ENCODE measurements at places on chromosomes 12 and 14. TPM values are rescaled to one million over a fixed set of nuclear protein-coding genes. Genes with fewer than 3 reads are reported as not detected.

The TSHR gene
- total RNA-seq: 0.48 TPM

DNA sequence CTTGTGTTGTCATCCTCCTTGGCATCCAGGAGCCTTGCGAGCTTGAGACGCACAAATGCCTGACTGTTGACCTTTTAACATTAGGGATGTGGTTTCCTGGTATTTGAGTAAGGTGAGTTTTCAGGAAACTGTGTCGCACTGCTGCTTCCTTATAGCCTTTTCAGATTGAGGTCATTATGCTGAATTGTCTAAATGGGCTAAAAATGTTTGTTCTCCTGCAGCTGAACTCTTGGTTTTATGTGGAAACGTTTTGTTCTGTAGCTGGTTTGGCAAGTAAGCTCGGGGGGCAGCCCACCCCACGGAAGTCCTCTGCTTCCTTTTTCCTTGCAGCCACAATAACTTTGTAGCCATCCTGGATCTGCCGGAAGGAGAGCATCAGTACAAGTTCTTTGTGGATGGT is 5.7 kb downstream of the PRKAB1 start:
- DNase-seq: no peak

DNA sequence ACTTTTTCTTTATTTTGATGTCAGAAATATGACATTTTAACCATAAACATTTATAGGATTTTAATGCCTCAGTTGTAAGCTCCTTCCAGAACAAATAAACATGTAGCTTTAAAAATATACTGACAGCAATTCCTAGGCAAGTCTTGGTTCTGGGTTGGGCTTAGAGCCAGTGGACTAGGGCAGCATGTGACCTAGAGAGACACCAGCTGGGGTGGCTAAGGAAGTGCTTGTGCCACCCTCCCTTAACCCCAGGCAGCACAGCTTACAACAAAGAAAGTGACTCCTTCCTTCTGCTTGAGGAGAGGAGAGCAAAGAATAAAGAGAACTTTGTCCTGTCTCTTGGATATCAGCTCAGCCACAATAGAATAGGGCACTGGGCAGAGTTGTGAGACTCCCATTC is 61.6 kb upstream of the KTN1 start:
- no peak for DNase-seq

DNA sequence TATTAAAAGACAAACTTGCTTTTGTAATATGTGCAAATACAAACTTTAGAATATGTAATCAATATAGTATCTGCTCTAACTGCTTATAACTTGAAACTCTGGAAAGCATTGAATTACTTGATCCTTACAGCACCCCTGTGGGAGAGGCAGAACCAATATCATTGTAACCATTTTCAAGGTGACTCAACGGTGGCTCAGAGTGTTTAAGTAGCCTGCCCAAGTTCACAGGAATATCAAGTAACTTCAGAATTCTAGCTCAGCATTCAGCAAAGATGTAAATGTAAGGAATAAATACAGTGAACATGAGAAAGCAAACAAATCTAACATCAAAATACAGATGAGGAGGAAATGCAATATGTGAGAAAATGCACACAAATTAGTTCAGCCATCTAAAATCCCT is 264.6 kb downstream of the NELL2 start:
- no peak for DNase-seq

DNA sequence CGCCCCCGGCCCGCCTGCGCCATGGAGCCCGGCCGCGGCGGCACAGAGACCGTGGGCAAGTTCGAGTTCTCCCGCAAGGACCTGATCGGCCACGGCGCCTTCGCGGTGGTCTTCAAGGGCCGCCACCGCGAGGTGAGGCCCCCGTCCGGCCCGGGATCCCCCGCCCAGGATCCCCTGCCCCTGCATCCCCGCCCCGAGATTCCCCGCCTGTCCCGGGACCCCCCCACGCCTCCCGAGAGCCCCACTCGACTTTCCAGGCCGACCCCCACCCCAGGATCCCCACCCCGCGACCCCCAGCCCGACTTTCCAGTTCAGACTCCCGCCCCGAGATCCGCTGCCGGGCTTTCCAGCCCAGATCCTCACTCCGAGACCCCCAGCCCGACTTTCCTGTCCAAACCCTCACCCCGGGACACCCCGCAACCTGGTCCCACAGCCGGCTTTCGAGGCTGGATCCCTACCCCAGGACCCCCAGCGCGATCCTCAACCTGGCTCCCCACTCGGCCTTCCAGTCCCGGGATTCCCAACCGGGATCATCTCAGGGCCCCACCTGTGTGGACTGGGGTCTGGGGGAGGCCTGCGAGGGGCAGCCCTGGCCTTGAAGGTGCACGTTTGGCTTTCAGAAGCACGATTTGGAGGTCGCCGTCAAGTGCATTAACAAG is 688 bp downstream of the ULK1 start:
- DNase-seq: no peak

DNA sequence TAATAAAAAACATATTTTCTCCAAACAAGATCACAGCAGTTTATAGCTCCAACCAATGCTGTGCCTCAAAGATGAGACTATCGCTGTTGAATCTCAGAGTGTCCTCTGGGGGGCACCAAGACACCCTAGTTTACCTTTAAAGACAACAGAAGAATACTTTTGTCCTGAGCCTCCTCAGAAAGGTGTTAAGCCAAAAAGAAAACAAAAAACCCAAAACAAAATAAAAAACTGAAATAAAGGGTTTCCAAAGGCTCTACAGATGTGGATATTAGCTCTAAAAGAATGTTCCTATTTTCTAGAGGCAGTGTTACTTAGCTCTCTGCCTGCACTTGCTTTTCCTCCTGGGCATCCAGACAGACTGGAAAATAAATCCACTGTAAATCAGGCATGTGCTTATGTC is 86.9 kb upstream of the TTC7B start:
- peak; percentile 36 for DNase-seq

DNA sequence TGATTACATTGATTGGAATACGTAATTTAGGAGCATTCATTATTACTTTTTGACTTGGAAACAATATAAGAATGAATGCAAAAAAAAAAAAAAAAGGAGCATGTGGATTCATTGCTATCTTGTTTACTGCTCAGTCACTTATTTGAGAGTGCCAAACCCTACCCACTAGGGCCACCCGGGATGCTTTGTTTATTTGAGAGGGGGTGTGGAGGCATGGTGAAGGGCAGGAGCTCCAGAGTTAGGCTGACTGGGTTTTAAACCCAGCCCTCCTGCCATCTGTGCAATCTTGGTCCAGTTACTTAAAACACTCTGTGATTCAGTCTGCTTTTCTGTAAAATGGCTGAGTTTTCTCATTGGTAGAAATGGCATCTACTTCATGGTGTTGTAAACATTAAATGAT is 195.2 kb downstream of the RAD51B start:
- no peak for DNase-seq

The POMT2 gene
- total RNA-seq: 16.8 TPM

DNA sequence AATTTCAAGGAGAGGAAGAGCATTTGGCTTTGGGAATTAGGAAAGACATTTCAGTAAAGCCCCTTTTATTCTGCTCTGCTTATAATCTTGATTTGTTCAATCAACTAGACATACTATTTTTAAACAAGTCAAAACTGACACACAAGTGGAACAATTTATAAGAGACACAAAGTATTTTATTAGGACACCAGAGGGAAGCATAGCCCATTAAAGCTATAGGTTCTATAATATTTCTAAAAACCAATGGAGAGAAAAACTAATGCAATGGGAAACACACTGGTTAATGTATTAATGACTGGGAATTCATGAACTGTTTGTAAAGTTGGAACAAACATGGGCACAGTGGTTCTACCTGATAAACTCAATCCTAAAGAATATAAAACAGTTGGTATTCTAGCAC is 15.3 kb upstream of the CERS5 start:
- DNase-seq: no peak

GRCh38 chr12:33519566-33519965 is 79.9 kb upstream of the SYT10 start:
- DNase-seq: no peak

DNA sequence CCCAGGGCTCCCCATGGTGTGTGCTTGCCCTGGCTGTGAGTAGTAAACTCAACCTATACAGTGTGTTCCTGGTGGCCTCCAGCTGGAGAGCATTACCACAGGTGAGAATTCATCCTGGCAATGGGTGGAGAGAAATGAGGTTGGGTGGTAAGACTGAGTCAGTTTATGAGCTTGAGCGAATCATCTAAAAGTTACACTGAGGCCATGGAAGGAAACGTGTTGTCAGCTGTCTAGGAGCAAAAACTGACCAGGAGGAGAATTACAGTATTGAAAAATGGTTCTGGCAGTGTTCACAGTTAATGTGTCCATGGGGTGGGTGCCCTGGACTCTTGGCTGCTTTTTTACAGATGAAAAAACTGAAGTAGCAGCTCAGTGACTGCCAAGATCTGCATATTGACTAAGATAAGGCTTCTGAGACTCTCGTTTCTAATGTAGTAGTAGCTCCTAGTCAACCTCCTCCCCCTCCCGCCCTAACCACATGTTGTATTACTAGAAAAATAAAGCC is 202.0 kb upstream of the AMIGO2 start:
- DNase-seq: no peak

- no peak for DNase-seq
These were observed 84.7 kb downstream of the TSPAN9 start for GRCh38 chr12:3161861-3162260.
